ENCODE measurements at places on chromosomes 4 and X. TPM values are rescaled to one million over a fixed set of nuclear protein-coding genes. Genes with fewer than 3 reads are reported as not detected.

The GLRA2 gene
- not detected for total RNA-seq

The PRDM8 gene
- 21.7 TPM for total RNA-seq

The CD40LG gene
- total RNA-seq = 12.7 TPM

- peaks cover 59% of the 10 kb centered on the region for H3K4me1 ChIP-seq
- no peak overlapping the region for H3K4me3 ChIP-seq
- no peak for DNase-seq
- H3K27me3 ChIP-seq = peaks cover 15% of the 10 kb centered on the region
- peaks cover 6% of the 10 kb centered on the region for H3K36me3 ChIP-seq
- no peak overlapping the region for H3K27ac ChIP-seq
Measured at GRCh38 chr4:78661086-78661690, 109.6 kb downstream of the ANXA3 start.

DNA sequence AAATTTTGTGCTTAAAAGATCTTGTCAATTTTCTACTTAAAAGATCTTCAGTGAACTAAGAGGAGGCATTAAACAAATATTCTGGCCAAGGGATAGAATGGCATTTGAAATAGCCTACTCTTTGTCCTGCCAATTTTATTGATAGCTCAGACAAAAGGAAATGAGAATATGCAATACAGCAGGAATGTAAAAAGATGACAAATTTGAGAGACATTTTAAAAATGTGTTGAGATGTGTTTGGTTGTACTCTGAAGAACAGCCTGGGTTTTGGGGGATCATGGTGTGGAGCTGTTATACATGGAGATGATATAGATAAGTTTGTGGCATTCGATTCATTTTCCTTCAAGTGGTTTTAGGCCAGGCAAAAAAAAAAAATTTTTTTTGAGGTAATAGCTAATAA is 11.6 kb upstream of the MAD2L1 start:
- DNase-seq = no peak
- no peak overlapping the region for H3K27ac ChIP-seq
- H3K4me3 ChIP-seq = no peak overlapping the region
- H3K36me3 ChIP-seq = no peaks in the 10 kb centered on the region

DNA sequence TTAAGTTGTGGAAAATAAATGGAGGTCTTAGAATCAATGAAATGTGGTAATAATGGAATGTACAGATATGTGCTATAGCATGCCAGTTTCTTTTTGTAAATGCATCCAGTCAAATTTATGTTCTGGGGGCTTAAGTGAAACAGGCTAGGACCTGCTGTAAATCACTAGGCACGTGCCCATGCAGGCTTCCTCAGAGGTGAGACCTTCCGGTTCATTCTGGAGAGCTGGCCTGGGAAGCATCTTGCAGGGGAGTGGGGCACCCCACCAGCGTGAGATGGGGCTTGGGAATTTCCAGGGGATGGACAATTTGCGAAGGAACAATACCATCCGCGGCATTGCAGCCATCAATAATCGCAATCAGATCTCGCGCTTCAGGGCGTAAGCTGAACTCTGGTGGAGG is 80.1 kb downstream of the SORCS2 start:
- H3K27ac ChIP-seq = no peak overlapping the region
- no peak for DNase-seq
- no peak overlapping the region for H3K4me3 ChIP-seq
- no peaks in the 10 kb centered on the region for H3K36me3 ChIP-seq
- no peaks in the 10 kb centered on the region for H3K4me1 ChIP-seq
- no peaks in the 10 kb centered on the region for H3K27me3 ChIP-seq

DNA sequence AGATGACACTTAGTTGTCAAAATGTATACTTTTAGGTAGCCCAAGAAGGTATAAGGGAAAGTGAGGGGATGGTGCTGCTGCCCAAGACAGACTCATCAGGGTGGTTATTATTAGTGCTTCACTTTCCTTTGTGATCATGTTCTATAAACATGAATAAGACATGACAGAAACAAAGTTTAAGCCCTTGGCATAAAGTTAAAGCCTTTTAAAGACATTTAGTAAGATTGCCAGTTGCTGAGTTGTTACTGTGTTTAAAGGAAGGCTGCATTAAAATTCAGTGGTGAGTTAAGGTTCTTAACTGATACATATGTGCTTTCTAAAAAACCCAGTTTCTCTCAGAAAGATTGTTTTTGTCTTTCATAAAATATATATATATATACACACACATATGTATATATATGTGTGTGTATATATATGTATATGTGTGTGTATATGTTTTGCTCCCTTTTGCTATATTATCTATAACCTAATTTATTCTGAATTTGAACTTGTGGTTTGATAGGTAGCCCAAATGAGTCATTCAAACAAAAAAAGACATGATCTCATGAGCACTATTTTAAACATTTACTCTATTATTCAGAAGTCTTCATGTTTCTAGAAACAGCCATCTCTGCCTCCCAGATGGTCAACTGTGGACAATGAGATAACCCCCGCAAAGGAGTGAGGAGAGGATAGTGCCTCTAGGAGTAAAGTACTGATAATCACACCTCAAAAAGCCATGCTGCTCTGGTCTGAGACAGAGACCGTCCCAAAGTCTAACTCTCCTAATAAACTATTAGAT is 98.1 kb upstream of the OTUD4 start:
- DNase-seq = no peak
- H3K27ac ChIP-seq = no peak overlapping the region
- no peak overlapping the region for H3K4me3 ChIP-seq
- no peaks in the 10 kb centered on the region for H3K36me3 ChIP-seq

The XAGE2 gene
- total RNA-seq = not detected

DNA sequence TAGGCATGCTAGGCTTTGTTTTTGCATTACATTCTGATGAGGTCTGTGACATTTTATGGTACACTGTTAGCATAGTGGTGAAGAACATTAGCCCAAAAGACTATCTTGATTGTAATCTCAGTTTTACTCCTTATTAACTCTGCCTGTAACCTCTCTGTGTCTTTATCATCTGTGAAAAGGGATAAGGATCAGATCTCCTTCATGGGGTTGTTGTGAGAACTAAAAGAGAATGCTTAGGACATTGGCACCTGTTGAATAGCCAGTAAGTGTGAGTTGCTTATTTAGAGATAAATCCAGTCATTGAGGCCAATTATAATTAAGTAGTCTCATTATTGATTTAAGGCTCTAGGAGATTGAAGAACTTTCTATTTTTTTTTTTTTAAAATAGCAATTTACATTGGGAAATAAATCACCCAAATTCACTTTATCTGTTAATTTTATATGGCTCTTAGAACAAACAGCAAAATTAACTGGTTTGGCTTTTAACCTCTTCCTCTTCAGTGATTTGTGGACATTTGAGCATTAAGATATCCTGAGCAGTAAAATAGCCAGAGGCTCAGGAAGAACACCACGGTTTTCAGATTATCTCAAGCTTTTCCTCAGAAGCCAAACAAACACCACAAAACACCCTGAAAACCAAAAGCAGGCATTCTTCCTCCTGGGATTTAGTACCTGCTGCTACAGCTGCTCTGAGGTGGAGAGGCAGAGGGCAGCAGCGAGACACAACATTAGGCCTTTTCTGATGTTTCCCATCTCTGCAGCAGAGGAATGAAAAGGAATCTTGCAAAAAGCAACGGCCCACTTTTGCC is 192.9 kb downstream of the ARHGAP10 start:
- H3K4me1 ChIP-seq = peaks cover 3% of the 10 kb centered on the region
- no peaks in the 10 kb centered on the region for H3K36me3 ChIP-seq
- no peak overlapping the region for H3K27ac ChIP-seq
- no peak for DNase-seq

The ARX gene
- total RNA-seq = not detected

The F8A2 gene
- total RNA-seq = not detected

The ZNF674 gene
- total RNA-seq = 6.5 TPM

DNA sequence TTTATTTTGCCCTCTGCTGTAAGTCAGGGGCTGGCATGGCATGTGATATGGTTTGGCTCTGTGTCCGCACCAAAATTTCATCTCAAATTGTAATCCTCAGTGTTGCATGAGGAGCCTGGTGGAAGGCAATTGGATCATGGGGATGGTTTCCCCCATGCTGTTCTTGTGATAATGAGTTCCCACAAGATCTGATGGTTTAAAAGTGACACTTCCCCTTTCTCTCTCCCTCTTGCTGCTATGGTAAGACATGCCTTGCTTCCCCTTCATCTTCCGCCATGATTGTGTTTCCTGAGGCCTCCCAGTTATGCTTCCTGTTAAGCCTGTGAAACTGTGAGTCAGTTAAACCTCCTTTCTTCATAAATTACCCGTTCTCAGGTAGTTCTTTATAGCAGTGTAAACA is 72.0 kb upstream of the MSX1 start:
- no peak overlapping the region for H3K27ac ChIP-seq
- H3K36me3 ChIP-seq = peaks cover 7% of the 10 kb centered on the region

DNA sequence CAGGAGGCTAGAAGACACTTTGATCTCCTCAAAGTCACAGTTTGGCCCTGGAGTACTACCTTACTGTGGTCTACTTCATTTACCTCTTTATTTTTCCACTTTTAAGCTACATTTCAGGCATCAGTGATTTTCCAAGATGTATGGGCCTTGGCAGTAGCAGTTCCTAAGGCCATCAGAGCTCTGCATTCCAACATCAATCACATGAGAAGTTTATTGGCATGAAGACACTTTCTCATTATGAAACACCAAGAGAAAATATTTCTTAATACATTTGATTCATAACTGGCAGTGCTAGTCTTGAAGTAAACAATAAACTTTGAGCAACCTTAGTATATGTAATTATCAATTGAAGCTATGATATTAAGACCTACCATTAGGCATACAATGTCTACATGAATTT is 178.1 kb downstream of the IL15 start:
- H3K36me3 ChIP-seq = no peaks in the 10 kb centered on the region
- no peak overlapping the region for H3K27ac ChIP-seq
- H3K27me3 ChIP-seq = peaks cover 6% of the 10 kb centered on the region
- DNase-seq = no peak
- H3K4me1 ChIP-seq = no peaks in the 10 kb centered on the region
- H3K4me3 ChIP-seq = no peak overlapping the region

- H3K27ac ChIP-seq = no peak overlapping the region
- H3K36me3 ChIP-seq = no peaks in the 10 kb centered on the region
- H3K4me1 ChIP-seq = peaks cover 3% of the 10 kb centered on the region
- no peaks in the 10 kb centered on the region for H3K27me3 ChIP-seq
Measured at GRCh38 chrX:74514384-74514783, 93.1 kb downstream of the SLC16A2 start.

DNA sequence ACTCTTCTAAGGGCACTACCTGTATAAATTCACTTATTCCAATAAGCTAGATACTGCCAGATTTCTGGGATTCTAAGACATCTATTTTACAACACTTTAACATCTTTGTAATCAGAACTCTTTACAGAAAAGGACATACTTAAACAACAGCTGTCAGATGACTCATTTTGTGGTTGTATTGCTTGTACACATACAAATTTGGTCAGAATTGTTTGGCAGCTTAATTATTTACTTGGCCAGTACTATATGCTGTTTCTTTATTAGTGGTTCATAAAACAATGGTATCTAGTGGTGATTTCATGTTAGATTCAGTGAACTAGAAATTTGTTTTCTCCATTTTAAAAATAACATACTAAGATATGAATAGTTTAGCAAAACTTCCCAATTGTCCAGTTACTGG is 27.2 kb downstream of the PALLD start:
- no peaks in the 10 kb centered on the region for H3K4me1 ChIP-seq
- H3K4me3 ChIP-seq = no peak overlapping the region
- H3K36me3 ChIP-seq = no peaks in the 10 kb centered on the region
- no peak for DNase-seq
- no peak overlapping the region for H3K27ac ChIP-seq

Data from activated CD8-positive, alpha-beta memory T cell treated with anti-CD3 and anti-CD28 coated beads, Interleukin-2, amount 10 ng/mL, durations not matched to agents 7 days and 5 days (primary cell).